Upper lobe of right lung (tissue), 1 donor: ENCODE measurements at places on chromosomes 3 and 15.
A peak's percentile ranks its signal among the peaks of the same experiment; 100 is the strongest.

DNA sequence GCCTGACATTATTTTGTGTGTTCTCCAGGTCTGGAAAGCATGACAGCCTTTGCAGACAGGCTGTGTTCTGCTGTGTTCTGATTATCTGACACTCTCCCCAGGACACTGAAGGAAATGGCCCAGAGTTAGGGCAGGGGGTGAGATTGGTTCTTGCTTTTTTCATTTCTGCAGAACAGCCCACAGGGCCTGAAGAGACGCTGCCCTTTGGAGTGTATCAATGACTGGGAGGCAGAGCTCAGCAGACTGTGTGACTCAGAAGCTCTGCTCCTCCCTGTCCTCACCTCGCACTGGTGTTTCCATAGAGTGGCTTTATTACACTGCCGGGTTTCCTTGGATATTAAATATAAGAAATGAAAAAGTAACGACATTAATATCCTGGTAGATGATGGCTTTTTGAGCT lies 523.6 kb downstream of the NTRK3 start:
- DNase-seq, result no peak

- no peak for DNase-seq
Observed at GRCh38 chr3:62732183-62732904, 142.9 kb downstream of the CADPS start.

GRCh38 chr3:182052332-182052731 lies 340.6 kb downstream of the SOX2 start:
- no peak for DNase-seq

DNA sequence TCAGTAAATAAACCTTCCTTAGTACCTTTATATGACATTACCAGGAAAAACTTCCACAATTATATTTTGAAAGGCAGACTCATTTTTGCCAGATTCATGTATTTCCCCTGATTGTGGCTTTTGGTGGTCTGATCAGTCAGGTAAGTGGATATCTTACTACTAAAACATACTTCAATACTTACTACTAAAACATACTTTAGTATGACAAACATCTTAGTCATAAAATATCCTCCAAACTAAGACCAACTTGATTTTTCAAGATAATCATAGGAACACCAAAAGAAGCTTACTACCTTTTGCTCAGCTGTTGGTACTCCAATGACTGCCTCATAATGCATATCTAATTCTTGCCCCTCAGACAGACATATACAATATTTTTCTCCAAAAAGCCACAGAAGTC lies 9.3 kb downstream of the TJP1 start:
- DNase-seq, result no peak

DNA sequence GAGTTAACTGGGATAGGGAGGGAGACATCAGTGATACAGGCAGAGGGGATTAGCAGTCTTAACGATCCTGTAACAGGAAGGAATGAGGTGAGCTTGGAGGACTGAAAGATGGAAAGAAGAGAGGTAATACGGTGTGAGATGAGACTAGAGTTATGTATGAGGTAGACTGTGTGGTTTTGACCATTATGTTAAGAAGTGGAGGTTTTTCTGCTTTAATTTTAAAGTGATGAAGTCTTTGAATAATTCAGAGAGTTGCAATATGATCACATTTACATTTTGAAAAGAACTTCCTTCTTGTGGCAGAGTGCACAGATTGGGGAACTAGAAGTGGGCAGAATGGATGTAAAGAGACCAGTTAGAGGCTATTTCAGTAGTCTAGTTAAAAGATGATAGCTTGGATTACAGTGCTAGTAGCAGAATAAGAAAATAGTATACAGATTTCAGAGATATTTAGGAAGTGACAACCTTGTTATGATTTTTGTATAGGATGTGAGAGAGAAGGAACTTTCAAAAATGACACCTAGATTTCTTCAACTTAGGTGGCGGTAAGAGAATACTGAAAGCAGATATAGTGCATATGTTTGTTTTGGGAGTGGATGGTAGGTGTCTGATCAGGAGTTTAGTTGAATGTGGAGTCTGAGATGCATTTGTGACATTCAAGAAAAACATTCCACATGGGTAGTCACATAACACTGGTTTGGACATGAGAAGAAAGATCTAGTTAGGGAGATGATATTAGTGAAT lies 40.5 kb downstream of the STT3B start:
- DNase-seq, result no peak

GRCh38 chr15:99143655-99144610 lies 39.1 kb downstream of the SYNM start:
- no peak for DNase-seq

- DNase-seq, result no peak
Observed at GRCh38 chr3:160874736-160875135, 118.7 kb downstream of the PPM1L start.

- no peak for DNase-seq
Observed at GRCh38 chr3:41997702-41998550, 36.0 kb upstream of the ULK4 start.

DNA sequence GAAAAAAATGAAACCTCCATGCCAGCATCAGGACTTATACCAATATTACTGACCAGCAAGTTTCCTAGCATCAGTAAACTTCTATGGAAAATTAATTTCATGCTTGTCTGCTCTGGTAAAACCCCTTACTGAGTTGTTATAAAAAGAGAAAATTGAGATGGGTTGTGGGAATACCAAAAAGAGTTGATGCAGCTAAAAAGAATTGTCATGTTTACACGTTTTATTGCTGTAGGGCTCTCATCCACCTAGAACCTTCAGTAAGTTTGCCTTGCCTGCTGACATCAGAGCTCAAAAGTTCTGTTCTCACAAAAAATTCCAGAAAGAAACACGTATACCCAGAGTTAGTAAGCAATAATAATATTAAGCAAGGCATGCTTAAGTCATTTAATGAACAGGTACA lies 641.3 kb upstream of the ZNF385D start:
- DNase-seq, result no peak

GRCh38 chr3:154115332-154115731 lies 5.9 kb upstream of the ARHGEF26 start:
- no peak for DNase-seq

DNA sequence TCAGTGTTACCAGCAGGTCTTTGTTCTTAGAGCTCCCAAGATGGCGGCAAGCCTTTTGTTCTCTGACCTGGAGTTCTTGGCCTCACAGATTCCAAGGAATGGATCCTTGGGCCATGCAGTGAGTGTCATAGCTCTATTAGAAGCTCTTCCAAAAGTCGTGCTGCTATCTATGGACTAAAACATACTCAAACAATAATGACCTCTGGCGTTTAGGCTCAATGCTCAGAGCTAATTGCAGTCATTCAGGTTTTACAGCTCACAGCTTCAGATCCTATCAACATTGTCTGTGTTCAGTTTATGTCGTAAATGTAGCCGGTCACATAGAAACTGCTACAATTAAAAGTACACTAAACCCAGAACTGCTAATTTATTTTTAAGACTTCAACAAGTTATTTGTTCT lies 22.2 kb downstream of the CCRL2 start:
- no peak for DNase-seq

DNA sequence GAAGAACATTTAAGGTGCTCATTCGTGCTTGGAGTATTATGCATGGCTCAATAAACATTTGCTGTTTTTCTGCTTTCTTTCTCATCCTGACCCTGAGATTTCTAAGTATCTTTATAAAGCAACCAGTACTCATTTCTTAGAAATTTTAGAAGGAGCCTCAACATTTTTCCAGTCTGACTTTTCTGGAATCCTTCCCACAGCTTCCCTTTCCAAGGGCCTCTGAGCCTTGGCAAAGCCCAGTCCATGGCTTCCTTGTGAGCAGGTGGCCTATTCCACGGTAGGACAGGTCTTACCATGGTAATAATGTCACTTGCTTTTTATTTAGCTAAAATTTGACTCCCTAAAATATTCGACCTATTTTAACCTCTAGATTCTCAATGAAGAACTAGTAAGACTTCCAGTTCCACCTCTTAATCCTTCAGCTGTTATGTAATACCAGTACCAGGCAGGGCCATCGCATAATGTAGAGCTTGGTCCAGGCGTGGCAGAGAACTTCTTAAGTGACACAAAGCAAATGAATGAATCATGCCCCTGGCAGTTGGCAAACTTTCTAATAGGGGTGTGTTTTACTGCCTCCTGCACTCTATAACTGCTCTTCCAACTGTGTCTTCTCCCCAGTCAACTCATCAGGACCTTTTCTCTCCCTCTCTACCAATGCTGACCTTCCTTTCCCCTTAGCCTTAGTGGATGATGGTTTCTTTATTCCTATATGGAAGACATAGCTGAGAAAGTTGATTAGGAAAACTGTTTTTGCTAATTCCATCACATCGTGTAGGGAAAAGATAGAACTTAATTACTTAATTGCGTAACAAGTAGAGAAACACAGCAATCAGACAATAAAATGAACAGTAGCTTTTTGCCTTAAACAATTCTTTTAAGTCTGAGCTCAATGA lies 894 bp upstream of the TM4SF4 start:
- no peak for DNase-seq

DNA sequence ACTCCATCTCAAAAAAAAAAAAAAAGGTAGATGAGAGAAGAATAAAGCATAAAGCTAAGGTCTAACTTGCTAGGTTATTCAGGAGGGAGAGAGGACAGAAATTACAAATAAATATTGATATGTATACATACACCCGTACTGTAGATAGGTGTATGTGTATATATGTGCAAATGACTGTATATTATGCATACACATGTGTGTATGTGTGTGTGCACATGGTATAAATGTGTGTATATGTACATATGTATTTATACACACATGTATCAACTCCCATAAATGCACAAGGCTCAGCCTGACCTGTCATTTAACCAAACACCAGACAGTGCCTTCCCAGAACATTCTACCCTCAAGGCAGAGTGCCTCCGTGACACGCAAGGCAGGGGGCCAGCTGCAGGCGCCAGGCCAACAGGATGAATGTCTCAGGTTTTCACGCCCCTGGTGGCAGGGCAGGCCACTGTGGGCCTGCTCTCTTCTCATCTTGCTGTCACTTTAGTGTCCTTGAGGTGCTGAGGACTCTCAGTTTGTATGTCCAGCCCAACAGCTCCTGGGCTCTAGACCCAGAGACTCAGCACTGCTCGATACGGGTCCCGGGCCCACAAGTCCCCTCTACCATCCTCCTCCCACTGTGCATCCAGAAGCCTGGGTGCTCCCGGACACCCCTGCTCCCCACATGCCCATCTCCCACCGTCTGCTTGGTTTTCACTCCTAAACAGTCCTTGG lies 40.4 kb downstream of the TM2D3 start:
- DNase-seq, result no peak

DNA sequence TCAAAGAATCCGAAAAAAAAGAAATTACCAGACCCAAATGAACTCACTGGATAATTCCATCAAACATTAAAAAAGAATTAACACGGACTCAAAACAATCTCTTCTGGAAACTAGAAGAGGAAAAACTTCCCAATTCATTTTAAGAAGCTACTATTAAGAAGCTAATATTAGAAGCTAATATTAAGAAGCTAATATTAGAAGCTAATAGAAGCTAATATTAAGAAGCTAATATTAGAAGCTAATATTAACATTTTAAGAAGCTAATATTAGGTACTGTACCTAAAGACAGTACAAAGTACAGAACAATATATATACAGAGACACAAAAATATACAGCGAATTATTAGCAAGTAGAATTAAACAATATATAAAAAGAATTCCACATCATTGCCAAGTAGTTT lies 35.9 kb downstream of the HERC2 start:
- no peak for DNase-seq

DNA sequence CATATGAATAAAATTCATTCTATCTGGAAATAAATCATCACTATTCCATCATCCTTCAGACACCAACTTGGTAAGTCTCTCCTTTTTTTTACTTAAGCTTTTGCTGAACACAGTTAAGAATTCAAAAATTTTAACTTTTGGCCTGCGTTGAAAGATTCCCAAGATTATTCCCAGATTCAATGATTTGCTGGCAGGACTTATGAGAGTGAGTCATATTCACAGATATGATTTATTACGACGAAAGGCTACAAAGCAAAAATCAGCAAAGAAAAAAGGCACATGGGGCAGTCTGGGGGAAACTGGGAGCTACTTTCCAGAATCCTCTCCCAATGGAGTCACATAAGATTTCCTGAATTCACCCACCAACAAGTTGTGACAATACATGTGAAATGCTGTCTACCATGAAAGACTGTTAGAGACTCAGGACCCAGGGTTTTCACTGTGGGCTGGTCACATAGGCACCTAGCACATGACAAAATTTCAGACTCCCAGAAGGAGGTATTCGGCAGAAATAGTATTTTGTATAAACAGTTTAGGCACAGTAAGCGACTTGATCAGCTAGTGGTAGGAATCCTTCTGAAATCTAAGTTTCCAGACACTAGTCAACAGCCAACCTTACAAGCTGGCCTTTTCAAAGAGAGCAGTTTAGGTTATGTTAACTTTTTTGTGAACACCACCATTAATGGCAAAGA lies 82.1 kb downstream of the DLG1 start:
- DNase-seq, result no peak

DNA sequence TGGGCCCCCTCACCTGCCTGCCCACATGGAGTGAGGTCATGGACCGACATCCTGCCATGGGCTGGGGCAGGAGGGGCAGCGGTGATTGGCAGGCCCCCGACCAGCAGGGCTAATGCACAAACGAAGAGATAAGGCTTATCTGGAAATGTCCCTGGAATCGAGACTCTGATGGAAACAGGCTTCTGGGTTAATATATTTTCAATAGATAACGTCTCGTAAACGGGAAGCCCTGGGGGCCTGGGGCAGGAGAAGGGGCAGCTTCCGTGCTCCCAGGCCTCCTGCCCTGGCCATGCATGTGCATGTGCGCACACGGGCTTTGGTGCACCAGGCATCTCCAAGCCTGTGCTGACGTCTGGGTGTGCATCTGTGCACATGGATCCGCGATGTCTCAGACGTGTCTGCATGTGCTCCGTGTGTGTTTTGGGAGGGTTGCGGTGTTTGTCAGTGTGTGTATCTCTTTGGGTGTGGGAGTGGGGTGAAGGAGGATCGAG lies 55.1 kb downstream of the DNAJB8 start:
- no peak for DNase-seq

GRCh38 chr3:190404715-190405114 lies 16.8 kb downstream of the CLDN16 start:
- DNase-seq, result no peak

DNA sequence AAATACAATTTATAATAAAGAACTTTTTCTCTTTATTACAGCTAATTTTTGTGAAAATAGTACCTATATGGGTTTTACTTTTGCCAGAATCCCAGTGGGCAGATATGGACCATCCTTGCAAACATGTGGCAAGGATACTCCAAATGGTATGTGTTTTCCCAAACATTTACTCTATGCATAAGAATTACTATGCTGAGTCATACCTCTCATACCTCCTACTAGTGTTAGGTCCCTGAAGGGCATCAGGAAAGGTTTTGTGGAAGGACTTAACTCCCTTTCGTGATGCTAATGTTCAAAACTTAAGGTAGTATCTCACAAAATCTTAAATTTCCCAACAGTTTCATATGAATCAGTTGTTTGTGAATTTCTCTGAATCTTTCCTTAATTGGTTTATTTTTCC lies 21.3 kb downstream of the ADGRG7 start:
- no peak for DNase-seq

DNA sequence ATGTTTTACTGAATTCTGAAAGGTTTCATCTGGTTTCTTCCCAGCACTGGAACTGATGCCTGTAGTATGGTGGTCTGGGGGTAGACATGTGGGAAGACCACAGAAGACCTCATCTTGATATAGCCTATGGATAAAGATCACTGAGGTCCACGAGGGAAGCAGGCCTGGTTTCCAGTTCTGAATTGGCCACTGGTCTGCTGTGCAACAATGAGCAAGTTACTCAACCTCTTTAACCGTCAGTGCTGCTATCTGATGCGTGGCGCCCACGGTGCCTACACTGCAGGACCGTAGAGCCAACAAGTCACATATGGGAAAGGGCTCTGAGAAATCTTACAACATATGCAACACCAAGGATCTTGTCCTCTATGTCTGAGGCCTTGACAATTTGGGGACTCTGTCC lies 13.3 kb downstream of the TLE3 start:
- no peak for DNase-seq

GRCh38 chr15:41494190-41494921 lies 682 bp downstream of the ITPKA start:
- peak; percentile 69 for DNase-seq
